ENCODE measurements at places on chromosomes 2 and 18.

GRCh38 chr2:58098254-58099095, 51.9 kb downstream of the VRK2 start:
- no peak for DNase-seq

DNA sequence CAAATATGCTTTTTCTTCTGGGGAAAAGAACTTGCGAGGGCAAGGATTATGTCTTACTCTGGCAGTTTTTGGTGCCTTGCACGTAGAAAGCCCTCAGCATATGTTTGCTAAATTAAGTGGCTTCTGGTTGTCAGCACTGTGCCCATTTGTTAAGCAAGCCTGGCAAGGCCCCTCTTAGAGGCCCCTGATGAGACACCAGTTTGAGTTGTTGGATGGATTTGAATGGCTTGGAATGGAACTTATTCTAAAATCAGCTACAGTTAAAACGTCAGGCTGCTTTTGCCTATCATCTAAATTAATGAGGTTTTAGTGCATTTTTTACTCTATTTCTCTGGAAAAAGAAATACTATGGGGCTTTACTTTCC, 28.2 kb downstream of the TMEM182 start:
- no peak for DNase-seq

- no peak for DNase-seq
These were observed 319.8 kb downstream of the ETAA1 start for GRCh38 chr2:67716895-67717396.

- no peak for DNase-seq
These were observed 126.8 kb downstream of the ACOXL start for GRCh38 chr2:110858993-110859701.

DNA sequence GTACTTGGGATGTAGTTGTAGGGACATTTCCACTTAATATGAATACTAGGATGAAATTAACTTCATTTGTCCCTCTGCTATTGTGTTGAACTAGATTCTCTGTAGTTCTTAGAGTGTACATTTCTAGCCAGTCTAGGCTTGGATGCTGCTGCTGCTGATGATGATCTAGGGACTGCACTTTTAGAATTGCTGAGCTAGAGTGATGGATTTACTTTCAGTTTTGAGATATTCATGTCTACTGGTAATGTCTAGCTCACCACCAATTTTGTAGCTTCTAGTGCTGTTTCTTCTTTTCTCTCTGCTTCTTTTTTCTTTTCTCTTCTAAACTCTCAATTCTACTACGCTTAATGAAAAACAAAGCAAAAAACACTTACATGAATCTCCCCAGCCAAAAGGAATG, 49.4 kb downstream of the MRPS9 start:
- no peak for DNase-seq

DNA sequence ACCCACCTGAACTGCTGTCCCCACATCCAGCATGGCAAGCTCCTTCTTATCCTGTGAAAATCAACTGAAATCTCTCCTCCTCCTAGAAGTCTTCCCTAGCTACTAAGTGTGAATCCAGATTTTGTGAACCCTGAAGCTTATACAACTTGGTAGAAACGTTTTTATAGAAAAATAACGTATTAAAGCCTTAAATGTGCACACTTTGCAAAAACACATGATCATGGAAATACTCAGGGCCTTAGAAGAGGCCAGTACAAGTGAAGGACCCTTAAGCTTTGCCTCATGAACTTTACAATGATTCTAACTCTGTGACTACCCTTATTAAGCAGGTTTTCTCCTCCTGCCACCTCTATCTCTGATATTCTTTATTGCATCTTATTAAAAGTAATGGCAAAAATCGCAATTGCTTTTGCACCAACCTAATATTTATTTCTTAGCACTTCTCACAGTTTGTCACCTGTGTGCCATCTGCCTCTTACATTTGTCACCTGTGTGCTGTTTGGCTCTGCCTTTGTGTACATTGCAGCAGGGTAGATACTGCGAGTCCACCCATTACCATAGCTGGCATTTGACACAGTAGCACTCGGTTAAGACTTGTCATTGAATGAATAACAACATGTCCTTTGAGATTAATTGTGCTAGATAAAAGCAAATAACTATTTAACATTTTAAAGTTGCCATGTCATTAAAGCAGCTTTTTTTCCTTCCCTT, 42.2 kb downstream of the FRZB start:
- DNase-seq, result peak; percentile 81

DNA sequence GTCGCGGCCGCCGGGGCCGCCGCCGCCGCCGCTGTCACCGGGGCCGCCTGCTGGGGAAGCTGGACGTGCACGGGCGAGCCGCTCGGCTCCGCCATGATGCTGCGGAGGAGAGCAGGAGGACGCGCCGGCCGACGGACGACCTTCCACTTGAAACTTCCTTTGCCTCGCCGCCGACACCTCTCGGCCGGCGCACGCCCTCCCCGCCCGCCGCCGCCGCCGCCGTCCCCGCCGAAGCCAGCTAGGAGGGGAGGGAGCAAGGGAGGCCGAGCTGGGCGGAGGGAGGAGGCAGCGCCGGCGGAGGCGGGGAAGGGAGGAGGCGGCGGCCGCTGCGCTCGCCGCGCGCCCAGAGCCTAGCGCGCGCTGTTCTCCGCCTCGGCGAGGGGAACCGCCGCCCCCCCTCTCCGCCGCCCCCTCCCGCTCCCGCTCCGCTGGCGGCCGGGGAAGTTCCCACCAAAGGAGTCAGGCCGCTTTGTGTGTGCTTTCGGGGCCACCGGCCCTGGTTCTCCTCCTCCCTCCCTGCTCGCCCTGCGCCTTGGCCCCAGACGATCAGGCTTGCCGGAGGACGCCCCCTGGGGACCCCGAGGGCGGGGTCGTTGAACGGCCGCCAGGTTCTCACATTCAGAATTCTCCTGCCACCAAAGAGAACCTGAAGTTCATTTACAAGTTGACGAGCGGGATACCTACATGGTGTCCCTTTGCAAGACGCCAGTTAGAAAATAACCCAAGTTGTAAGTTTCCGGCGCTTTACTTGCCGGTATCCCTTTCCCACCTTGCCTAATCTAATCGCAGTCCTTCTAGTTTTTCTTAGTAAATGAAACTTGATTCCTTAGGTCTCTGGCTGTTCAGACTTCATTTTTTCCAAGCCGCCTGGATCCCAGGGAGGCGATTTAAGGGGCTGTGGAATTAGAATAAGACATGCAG, at the start of gene STK39:
STK39 (minus strand) TSS at position 255 of the 921 bp plus-strand sequence; CDS start at position 95, 160 bp downstream.
- peak; percentile 50 for DNase-seq

- no peak for DNase-seq
These were observed 119.6 kb upstream of the SLC38A11 start for GRCh38 chr2:165074884-165075283.

- no peak for DNase-seq
These were observed 89.9 kb upstream of the CD226 start for GRCh38 chr18:70037431-70038061.

GRCh38 chr2:75055820-75056675, 97.6 kb downstream of the POLE4 start:
- DNase-seq, result no peak

DNA sequence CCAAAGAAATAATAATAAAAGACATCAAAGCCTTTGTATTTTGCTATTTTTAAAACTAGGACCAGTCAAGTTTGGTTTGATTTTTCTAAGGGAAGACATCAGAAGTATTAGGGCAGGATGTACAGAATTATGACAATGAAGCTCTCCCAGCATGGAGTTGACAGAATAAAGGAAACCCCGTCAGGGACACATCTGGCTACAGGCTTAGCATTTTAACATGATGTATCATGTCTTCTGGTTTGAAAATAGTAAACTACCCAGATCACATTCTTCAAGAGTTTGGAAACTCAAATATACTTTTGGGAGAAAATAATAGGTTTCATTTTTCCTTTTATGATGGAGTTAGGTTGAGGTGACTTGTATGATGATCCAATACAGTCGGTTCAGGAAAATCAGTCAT, 552.0 kb upstream of the CDH2 start:
- no peak for DNase-seq

- DNase-seq, result no peak
These were observed 219.6 kb downstream of the SNTG2 start for GRCh38 chr2:1170241-1170640.

DNA sequence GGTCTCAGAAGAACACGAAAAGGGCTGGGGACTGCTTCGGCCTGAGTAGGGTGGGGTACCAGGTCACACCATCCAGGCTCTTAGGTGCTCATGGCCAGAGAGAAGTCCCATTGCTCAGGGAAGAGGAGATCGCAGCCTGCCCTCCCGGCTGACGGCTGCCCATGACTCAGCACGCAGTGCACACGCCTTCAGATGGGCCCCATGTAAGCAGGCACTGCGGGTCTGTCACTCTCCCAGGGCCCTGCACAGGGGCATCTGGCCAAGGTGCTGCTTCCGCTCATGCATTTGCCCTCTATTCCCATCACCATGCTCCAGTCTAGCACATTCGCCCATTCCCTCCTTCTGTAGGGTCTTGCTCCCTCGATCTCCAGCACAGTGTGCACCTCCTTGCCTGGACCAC, 34.7 kb downstream of the SFXN5 start:
- DNase-seq, result no peak

- DNase-seq, result no peak
These were observed 406.9 kb downstream of the DCDC2C start for GRCh38 chr2:4110273-4110672.

DNA sequence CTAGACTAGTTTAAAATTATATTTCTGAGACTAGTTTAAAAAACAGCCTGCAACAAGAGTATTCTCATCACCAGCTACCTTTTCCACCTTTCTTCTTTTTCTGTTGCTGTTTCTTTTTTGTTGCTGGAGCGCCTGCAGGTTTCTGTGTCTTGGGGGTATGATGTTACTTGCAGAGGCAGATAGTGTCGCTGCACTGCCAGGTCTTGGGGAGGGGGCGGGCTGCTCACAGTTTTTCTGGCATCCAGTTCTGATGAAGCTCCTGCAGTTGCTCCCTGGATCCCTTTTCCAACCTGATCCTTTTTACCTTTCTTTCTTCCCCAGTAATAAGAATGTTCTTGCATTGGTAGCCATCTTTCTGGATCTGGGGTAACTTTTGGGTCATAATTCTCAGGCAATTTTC, 8.0 kb upstream of the C18orf32 start:
- DNase-seq, result no peak

DNA sequence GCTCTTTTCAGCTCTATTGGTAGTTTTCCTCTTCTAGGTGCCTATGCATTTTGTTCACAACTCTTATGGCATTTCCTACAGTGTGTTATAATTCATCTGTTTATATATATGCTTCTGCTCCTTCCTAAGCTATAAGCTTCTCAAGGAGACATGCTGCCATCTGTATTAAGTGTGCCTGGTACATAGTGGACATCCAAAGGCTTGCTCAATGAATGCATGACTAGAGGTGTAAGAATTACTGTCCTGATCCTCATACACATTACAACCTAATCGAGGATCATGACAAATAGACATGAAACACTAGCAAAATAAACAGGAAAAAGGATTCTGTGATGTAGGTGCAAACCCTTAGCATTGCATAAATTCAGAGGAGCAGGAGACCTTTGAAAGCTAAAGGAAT, 50.2 kb downstream of the CDC42EP3 start:
- no peak for DNase-seq
